ENCODE measurements at places on chromosomes 3 and 15.

DNA sequence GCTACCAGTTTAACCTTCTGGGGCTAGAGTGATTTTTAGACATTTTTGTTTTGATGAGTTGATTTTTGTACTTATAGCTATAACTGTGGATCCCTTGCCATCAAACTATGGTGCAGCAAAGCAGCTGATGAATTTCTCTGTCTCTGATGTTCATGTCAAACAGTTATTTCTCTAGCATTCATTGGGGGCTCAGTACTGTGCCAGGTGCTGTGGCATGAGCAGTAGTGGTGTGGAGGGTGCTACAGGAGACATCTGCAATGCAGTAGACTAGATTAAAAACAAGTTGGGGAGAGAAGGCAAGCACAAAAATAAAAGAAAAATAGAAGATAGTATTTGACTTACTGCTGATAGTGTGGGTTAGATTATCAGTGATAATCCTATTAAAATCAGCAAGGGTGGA lies 95.3 kb downstream of the AKAP13 start:
- DNase-seq, result no peak

- no peak for DNase-seq
These were observed 3.6 kb downstream of the OTOL1 start for GRCh38 chr3:161500068-161500796.

DNA sequence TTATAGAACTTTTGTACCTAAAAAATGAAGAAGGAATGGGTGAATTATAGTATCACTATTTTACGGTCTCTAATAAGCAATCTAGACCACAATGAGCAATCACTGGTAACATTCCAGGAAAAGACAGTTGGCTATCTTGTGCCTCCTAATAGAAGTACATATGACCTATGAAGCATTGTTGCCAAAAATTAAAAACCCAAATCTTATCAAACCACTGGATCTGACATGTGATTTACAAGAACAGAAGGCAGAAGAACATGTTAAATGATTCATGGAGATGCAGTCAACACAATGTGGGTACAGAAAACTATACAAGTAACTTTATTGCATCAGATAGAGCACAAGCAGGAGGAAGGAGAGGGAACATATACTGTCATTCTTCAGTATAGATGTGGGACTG lies 14.5 kb upstream of the HYKK start:
- DNase-seq, result no peak

DNA sequence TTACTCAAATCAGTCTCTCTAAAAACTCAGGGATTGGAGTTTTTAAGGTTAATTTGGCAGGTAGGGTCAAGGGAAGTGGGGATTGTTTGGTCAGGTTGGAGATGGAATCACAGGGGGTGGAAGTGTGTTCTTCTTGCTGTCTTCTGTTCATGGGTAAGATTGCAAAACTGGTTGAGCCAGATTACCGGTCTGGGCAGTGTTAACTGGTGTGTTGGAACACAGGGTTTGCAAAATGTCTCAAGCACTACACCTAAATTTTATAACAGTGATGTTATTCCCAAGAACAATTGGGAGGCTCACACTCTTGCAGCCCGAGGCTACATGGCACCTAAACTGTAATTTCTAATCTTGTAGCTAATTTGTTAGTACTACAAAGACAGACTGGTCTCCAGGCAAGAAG lies 425.4 kb downstream of the PLOD2 start:
- no peak for DNase-seq

DNA sequence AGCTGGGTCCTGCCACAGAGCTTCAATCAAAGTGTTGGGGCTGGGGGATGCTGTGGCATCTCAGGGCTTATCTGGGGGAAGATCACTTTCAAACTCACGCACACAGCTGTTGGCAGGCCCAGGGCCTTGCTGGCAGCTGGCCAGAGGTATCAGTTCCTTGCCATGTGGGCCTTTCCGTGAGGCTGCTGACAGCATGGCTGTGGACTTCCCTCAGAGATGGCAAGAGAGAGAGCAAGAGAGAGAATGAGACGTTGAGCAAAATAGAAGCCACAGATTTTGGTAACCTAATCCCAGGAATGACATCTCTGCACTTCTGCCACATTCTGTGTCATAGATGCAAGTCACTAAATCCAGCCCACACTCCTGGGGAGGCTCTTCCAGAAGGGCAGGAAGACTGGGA lies 91.0 kb downstream of the TPRG1 start:
- no peak for DNase-seq

GRCh38 chr3:70916375-70917055 lies 604.1 kb upstream of the MDFIC2 start:
- DNase-seq, result no peak
